ENCODE measurements at places on chromosomes 3 and 15.

GRCh38 chr15:90956274-90957030 is 1.8 kb downstream of the RCCD1 start:
- DNase-seq: peak; percentile 83

- no peak for DNase-seq
These were observed 71.0 kb upstream of the SCN5A start for GRCh38 chr3:38720465-38720864.

DNA sequence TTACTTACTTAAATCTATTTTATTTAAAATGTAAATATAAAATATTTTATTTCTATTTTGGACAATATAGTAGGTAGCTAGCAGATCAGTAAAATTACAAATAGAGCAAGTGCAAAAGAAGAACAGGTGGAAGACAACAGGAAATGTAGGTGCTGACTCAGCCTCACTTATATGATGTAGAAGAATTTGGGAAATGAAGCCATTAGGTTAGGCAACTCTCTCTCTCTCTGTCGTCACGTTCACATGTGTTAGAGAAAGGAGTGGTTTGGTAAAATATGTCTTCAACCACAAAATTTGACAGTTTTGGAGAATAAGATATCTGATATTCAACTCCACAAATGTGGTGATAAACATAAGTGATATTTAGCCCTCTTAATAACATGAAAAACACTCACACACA is 532.5 kb upstream of the KCNMB2 start:
- DNase-seq: no peak

GRCh38 chr15:38648121-38648843 is 83.7 kb upstream of the RASGRP1 start:
- no peak for DNase-seq

DNA sequence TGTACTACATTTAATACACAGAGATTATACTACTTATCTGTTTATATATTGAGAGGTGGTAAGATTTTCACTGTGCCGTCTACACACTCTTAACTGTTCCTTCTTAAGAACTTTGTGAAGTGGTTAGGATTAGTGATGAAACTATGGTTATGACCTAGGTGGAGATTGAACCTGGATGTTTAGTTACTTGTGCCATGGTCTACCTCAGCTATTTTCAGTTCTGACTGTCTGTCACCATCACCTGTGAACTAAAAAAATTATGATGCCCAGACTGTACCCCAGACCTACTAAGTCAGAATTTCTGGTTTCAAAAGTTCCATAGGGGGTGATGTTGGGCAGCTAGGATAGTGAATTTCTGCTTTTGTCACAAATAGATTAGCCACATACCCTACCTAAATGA is 6.4 kb downstream of the RASA2 start:
- DNase-seq: no peak

DNA sequence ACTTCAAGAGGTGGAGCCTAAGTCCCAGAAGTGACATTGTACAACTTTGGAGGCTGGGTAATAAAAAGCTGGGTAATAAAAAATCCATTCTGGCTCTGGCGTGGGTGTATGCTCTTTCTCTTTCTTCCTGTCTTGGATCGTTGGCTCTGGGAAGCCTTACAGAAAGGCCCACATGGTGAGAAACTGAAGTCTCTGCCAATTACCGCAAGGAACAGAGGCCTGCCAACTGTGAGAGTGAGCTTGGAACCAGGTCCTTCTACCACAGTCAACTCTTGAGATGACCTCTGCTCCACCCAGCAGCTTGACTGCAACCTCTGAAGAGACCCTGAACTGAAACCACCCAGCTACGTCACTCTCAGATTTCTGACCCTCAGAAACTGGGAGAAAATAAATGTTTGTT is 51.0 kb downstream of the NR2F2 start:
- no peak for DNase-seq

GRCh38 chr3:181549266-181549665 is 162.5 kb upstream of the SOX2 start:
- DNase-seq: no peak

DNA sequence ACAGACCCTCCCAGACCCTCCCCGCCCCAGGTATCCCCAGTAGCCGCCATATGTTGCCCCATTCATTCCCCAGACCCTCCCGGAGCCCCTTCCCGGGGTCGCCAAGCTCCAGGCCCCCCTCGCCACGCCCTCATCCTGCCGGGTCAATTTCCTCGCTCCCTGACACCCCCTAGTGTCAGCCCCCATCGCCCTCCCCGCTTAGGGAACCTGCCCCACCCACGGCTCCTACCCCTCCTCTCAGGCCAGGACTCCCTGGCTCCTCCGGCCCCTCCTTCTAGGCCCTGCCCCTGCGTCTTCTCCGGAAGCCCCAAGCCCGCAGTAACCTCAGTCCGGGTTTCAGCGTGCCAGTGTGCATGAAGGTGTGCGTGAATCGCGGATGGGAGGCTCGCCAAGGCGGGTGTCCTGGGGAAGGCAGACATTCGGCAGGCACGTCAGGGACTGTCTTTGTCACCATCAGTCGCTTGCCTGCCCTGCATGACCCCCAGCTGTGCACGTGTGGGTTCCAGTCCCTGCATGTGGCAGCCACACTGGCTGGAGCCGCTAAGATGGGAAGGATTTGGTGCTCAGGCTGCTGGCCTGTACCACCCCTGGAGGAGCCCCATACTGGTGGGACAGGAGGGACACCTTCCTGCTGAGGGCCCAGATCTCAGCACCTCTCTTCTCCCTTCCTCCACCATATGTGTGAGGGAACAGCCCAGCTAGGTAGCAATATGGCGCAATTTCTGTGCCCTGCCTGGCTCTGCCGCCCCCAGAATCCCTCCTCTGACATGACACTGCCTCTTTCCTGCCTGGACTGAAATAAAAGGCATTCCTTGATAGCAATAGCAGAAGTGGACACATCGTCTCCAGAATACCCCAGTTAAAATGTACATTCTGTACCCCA is 693 bp downstream of the DISP2 start:
- no peak for DNase-seq

GRCh38 chr15:101167411-101167752 is 84.5 kb downstream of the CHSY1 start:
- no peak for DNase-seq

- no peak for DNase-seq
These were observed 203.3 kb downstream of the MFSD1 start for GRCh38 chr3:159005137-159005536.

- DNase-seq: no peak
These were observed 451.5 kb downstream of the FGF12 start for GRCh38 chr3:192275741-192276355.

GRCh38 chr3:5072100-5072816 is 49.8 kb upstream of the ARL8B start:
- DNase-seq: no peak

DNA sequence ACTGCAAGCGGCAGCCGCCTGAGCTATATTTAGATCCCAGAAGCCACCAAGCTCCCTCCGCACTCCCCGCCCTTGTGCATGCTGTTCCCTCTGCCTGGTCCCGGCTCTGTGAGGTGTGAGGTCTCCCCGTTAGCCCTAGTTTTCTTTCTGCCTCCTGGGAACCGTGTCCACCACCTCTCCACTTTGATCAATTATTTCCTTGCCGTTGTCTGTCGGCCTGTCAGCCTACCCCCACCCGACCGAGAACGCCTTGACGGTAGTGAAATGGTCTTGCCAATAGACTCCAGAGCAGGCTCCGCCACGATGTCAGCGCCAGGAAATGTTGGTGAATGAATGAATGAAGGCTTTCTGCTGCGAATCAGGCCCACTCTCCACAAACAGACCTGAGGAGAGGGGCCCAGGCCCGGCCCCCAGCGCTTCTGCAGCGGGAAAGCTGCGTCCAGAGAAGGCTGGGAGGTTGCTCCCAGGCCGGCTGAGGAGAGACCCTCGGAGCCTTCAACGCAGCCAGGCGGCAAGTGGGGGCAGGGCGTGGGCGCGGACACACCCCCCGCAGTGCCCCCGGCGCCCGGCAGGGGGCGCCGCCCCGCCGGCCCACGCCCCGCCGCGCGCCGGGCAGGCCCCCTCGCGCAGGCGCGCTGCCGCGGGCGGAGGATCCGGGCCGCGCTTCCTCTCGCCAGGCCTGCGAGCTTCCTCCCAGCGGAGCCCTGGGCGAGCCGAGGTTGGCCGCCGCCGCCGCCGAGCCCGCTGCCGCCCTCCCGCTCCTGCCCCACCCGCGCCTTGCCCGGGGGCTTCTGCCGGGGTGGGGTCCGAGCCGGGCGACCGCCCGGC is at the start of gene CSK:
Gene CSK, plus strand, starts transcription at position 650 of the 828 bp plus-strand sequence. CDS start 16,218 bp downstream, outside the sequence.
- peak; percentile 91 for DNase-seq

DNA sequence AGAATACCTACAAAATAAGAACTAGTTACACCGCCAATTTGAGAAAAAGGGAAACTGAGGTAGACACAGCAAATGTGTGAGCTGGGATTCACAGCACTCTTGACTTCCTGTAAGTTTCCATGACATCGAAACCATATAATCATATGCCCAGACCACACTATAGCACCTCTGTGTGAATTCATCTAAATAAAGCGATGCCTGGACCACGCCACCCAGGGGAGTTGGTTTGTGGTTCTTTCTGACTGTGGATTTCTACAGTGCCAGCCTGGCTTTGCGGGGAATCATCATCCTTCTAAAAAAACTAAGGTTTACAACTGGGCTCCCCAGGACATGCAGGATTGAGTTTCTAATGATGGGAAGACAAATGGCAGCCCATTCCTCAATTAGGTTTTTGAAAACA is 23.5 kb upstream of the CA12 start:
- DNase-seq: no peak

DNA sequence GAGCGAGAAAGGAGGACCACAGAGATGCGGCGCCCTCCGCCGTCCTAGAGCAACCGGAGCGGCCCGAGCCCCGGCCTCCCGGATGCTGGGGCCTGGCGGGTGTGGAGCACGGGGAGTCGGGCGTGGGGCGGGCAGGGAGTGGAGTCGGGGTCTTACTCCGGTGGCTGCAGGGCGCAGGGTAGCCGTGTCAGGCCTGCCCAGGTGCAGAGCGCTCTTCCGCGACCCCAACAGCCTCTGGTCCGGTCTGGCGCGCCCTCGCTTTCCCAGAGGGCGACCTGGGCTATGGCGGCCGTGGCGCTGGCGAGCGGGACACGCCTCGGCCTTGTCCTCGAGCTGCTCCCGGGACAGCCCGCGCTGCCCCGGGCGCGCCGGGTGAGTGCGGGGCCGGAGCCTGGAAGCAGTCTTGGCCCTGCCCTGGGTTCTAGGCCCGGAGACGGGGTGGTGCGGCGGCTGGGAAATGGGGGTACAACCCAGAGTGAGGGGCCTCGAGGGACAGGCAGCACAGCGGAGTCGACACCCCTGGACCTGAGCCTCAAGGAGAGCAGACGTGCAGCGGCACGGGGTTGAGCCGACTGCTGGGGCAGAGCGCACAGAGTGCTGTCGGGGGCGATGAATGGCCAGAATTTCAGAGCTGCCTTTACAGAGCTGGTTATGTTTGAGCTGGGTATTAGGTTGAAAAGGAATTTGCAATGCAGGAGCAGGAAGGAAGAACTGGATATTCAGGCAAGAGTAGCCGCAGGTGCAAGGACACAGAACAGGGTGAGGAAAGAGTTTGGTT is at the start of gene ZNF662:
Gene ZNF662, plus strand, starts transcription at position 73 of the 778 bp plus-strand sequence. CDS start 1,973 bp downstream, outside the sequence.
- no peak for DNase-seq

GRCh38 chr3:101142160-101142559 is 148.9 kb upstream of the ABI3BP start:
- peak; percentile 30 for DNase-seq

GRCh38 chr3:161941891-161942290 is 445.3 kb downstream of the OTOL1 start:
- no peak for DNase-seq

DNA sequence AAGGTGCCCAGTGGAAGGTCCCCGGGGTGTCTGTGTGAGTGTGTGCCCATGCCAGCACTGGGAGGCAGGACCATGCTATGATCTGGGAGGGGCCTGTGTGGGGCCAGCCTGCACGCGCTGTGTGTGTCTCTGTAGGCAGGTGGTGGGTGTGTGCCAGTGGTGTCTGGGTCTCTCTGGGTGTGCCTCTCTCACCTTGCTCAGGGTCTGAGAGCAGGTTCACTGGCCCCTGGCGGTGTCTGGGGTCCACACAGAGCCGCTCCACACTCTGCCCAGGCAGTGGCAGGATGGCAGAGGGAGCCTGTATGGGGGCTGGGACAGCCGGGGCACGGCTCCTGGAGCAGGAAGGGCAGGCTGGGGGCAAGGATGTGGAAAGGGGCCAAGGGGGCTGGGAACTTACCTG is 12.6 kb downstream of the ITIH4 start:
- no peak for DNase-seq

DNA sequence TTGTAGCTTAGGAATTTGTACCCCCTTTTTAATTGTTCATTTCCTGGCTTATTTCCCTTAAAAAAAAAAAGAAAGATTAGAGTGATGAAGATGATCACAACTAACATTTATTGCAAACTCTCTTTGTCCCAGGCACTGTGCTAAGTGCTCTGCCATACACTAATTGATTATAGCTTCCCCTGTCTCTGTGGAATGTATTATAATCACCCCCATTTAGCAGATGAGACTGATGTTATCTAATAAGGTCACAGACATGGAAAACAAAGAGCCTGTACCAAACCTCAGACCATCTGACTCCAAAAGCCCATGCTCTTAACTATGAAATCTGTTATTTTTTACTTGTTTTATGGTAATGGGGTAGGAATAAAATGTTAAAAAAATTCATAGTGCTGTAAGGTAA is 53.1 kb downstream of the TRAK1 start:
- no peak for DNase-seq

DNA sequence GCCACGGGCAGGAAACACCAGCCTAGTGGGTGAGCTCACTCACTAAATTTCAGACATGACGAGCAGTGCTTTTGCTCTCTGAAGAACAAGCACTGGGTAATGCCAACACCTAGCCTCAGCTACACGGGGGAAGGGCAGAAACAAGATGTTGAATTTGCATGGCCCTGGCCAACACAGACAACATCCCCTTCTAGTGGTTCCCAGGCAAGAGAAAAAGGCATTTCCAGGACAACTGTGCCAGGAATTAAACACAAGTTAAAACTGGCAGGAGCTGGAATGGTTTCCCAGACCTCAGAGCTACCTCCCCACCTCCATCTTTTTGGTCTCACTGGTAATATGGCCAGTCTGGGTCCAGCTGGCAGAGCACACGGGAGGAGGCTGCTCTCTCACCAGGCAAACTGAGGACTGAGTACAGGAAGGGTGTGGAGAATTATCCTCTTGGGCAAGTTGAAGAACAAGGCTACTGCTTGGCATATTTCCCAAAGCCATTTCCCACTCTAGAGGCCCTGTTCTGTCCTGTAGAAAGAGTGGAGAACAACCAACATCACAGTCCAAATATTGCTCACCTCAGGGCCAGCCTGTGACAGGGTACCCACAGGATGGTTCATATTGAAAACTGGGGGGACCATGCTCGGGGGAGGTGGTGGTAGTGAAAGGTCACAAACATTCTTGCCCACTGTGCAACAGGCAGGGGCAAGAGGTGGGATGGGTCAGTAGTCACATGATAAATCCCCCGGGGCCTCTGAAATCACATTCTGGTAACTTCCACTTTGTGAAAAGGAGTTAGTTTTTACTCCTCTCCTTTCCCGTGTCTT is 26.5 kb downstream of the TSPAN3 start:
- DNase-seq: no peak

GRCh38 chr3:171362575-171362974 is 97.6 kb downstream of the TNIK start:
- no peak for DNase-seq
